AG04450 (cell line): ENCODE measurements at places on chromosomes 5 and 9.

DNA sequence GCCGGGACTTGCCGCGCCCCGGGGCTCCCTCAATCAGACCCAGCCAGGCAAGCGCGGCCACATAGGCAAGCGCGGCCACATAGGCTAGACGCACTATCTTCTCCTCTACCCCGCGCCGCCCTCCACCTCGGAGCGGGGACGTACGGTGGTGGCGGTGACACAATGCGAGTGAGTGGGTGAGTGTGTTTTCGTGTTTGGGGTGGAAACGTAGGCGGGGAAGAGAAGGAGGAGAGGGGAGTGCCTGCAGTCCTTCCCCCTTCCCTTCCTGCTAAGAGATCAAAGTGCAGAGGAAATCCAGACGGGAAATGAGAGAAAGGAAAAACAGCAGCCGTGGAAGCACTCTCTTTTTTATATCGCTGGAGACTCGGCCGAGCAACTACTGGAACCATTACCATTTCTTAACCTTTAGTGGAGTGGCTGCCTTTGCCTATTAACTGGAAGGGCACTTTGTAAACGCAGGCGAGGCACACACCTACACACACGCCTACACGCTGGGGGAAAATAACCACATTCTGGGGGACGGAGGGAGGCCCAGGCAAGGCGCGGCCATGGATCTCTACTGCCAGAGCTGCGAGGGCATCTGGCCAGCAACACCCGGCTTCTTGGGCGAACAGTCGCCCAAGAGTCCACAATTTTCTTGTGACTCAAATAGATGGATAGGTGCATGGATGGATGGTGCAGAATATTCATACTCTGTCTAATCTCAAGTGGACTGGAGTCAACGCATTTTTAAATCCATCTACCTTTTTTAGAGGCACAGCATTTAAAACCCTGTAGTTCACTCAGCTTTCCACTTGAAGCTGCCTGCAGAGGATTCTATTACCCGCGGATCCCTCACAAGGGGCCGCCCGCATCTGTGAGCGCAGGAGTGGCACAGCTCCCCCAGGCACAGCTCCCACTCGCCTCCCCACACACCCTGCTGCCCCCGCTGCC, 2.1 kb downstream of the EDIL3 start:
- DNase-seq = no peak

DNA sequence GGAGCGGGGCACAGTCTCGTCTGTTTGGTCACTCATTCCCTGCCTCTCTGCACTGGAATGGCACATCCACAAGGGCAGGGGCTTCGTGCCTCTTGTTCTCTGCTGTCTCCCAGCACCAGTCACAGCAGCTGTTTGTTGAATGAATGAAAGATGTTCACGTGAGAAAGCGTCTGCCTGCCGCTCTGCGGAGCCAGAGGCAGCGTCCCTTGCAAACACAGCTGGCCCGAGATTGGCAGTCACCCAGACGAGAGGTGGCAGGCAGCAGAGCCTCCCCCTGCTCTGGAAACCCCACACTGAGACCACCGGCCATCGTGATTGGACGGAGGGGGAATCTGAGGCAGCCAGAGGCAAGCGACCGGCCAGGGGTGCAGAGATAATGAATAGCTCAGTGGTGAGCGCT, 6.0 kb upstream of the FAM163B start:
- DNase-seq = no peak

DNA sequence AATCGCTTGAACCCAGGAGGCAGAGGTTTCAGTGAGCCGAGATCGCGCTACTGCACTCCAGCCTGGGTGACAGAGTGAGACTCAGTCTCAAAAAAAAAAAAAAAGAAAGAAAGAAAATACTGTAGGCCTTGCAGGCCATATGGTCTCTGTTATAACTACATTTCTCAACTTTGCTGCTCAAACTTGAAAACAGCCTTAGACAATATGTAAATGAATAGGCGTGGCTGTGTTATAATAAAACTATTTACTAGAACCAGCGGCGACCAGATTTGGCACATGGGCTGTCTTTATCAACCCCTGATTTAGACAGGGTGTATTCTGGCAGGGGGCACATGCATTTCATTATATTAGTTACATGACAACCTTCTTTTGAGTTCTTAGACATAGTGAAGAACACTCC, 130.0 kb downstream of the C9orf152 start:
- DNase-seq = no peak

DNA sequence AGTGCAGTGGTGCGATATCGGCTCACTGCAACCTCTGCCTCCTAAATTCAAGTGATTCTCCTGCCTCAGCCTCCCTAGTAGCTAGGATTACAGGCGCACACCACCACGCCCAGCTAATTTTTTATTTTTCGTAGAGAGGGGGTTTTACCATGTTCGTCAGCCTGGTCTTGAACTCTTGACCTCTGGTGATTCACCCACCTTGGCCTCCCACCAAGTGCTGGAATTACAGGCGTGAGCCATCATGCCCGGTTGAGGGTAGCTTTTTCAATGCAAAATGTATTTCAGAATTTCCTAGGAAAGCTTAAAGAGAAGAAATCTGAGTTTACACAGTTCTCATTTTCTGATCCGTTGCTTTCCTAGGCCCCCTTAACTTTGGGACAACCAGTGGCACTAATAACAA, 15.7 kb downstream of the BDP1 start:
- DNase-seq = no peak

- DNase-seq = no peak
These were observed 7.8 kb downstream of the ITGA2 start for GRCh38 chr5:52996979-52997378.

GRCh38 chr5:149017636-149018035, 45.2 kb downstream of the SH3TC2 start:
- DNase-seq = no peak

- DNase-seq = no peak
These were observed 491 bp downstream of the APC start for GRCh38 chr5:112738191-112738560.

- DNase-seq = no peak
These were observed 4.9 kb downstream of the SUSD1 start for GRCh38 chr9:112170235-112170634.

DNA sequence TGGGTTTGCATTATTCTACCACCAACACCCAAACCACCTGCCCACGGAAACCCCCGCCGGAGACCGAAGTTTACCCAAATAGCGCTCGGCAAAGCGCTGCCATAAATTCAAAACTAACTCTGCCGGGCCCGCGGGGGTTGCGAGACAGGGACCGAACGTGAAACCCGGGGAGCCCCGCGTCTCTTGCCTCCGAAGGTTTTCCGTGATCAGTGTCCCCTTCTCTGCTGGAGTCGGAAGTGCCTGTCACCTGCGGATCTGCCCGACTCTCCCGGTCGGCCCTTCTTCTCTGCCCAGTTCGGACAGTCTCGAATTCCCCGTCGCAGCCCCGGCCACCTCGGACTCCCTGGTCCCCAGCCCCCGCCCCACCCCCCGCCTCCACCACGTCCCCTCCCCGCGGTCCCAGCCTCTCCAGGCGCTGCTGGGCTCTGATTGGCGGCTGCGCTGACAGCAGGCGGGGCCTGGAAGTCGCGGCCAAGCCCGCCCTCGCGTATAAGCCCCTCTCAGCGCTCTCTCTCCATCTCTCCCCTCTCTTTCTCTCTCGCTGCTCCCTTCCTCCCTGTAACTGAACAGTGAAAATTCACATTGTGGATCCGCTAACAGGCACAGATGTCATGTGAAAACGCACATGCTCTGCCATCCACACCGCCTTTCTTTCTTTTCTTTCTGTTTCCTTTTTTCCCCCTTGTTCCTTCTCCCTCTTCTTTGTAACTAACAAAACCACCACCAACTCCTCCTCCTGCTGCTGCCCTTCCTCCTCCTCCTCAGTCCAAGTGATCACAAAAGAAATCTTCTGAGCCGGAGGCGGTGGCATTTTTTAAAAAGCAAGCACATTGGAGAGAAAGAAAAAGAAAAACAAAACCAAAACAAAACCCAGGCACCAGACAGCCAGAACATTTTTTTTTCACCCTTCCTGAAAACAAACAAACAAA, at the start of gene RORB:
Gene RORB (plus strand): TSS at position 517 of the 929 bp plus-strand sequence. CDS start 642 bp downstream, outside the sequence.
- DNase-seq = no peak

- no peak for DNase-seq
These were observed 149.5 kb downstream of the PCSK1 start for GRCh38 chr5:96283589-96283988.

- no peak for DNase-seq
These were observed 3.2 kb downstream of the SMIM15 start for GRCh38 chr5:61159070-61159469.

GRCh38 chr5:180632768-180633167, 16.6 kb downstream of the FLT4 start:
- no peak for DNase-seq

- DNase-seq = no peak
These were observed 24.6 kb downstream of the TJP2 start for GRCh38 chr9:69198521-69199220.

DNA sequence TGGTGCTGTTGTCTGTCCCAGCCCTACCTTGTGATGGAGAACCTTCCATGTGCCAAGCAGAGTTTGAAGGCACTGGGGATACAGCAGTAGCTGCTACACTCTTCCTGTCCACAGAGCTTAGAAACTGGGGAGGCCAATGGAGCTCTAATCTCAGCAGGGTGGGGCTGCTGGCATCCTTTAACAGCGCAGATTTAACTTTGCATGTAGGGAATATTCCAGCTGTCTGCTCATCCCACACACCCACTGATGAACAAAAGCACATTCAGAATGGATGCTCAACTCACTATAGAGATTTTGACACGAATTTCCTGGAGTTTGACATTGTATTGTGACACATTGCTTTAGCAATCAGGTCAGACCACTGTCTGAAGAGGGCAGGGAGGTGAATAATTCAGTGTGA, 49.0 kb downstream of the TMEM215 start:
- DNase-seq = no peak

DNA sequence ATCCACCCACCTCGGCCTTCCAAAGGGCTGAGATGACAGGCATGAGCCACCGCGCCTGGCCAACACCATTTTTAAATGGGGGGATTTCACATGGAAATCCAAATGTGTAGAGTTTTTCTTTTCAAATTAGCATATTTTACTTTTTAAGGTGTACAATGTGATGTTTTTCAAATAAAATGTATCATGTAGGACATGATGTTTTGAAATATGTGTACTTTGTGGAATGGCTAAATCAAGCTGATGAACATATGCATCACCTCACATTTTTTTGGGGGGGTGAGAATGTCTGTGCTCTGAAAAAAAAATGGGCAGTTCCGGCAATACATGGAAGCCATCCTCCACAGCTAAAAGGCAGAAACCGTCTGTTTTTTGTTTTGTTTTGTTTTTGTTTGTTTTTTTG, 3.4 kb upstream of the FAF2 start:
- no peak for DNase-seq

DNA sequence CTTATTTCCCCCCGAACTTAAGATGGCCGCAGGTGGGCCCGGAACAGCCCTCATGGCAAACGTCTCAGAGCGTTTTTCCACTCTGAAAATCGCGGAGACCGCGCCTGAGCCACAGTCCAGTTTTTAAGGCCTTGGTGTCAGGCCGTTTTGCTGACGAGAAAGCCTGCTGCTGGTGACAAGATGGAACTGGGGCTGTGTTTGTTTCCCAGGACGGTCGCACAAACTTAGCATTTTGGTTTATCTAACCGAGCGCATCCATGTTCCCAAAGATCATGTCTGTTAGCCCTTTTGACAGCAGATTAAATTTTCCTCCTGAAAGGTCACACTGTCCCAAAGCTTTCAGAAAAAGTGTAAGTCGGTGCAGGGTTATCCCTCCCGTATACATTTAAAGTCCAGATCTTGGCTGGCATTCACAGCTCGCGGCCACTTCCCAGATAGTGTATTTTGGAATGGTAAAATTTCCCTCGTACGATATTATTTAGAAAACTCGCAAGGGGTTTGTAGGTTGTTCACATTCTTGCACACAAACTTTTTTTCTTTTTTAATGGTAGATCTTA, 812 bp downstream of the SREK1 start:
- DNase-seq = peak; percentile 10

DNA sequence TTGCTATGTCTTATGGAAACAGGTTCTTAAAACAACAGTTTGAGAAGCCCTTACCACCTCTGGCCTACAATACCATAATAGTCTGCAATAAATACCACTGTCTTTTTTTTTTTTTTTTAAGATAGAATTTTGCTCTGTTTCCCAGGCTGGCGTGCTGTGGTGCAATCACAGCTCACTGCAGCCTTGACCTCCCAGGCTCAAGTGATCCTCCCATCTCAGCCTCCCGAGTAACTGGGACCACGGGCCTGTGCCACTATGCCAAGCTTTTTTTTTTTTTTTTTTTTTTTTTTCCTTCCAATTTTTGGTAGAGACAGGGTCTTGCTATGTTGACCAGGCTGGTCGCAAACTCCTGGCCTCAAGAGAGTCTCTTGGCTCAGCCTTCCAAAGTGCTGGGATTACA, 37.0 kb downstream of the AFF4 start:
- no peak for DNase-seq

DNA sequence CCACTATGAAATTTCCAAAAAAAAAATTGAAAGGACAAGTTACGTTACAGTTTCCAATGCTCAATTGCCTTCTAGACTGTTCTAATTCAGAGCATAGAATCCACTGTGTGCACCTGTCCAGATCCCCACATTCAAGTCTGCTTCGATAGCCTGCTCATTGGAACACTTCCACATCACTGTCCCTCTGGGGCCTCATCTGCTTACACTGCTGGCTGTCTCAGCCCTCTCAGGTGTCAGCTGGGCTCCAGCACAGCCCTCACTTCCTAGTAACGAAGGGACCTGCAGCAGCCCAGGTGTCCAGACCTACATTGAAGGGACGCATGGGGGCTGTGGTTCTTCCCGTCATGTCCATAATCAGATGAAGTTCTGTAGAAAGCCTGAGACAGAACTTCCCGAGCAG, 94.3 kb upstream of the EMB start:
- DNase-seq = no peak

GRCh38 chr9:117705386-117705785, 1.2 kb downstream of the TLR4 start:
- DNase-seq = no peak

- DNase-seq = no peak
These were observed 555.4 kb upstream of the CLINT1 start for GRCh38 chr5:158414333-158414762.

- no peak for DNase-seq
These were observed 7.9 kb downstream of the PPP1R26 start for GRCh38 chr9:135487281-135488012.

DNA sequence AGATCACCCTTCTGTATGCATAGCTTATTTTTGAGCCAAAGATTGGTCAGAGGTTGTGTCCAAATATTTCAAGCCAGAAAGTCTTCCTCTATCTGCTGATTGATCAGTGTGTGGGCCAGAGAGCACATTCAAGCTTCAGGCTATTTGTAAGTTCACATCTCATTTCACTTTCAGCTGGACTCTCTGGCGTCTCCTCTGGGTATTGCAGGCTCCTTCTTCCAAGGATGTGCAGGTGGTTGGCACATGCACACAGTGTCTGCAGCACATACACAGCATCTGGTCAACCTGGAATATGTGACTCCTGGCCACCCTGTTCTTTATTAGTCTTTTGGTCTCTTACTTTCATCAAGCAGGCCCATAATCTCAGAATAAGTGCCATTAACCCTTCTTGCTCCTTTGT, 516.1 kb downstream of the ANXA1 start:
- no peak for DNase-seq

GRCh38 chr5:122319897-122320296, 7.9 kb downstream of the SNCAIP start:
- DNase-seq = no peak

GRCh38 chr5:167489202-167489601, 802.2 kb upstream of the WWC1 start:
- no peak for DNase-seq
